ENCODE measurements at places on chromosomes 6 and 20.
A peak's percentile ranks its signal among the peaks of the same experiment; 100 is the strongest.

- no peak for DNase-seq
These were observed 646.5 kb downstream of the TENT5A start for GRCh38 chr6:81105998-81106397.

GRCh38 chr6:38179300-38179699, 359.8 kb downstream of the ZFAND3 start:
- no peak for DNase-seq

- DNase-seq, result no peak
These were observed 58.3 kb downstream of the SNX9 start for GRCh38 chr6:157881342-157881741.

GRCh38 chr6:116408491-116408890, 37.7 kb downstream of the DSE start:
- no peak for DNase-seq

DNA sequence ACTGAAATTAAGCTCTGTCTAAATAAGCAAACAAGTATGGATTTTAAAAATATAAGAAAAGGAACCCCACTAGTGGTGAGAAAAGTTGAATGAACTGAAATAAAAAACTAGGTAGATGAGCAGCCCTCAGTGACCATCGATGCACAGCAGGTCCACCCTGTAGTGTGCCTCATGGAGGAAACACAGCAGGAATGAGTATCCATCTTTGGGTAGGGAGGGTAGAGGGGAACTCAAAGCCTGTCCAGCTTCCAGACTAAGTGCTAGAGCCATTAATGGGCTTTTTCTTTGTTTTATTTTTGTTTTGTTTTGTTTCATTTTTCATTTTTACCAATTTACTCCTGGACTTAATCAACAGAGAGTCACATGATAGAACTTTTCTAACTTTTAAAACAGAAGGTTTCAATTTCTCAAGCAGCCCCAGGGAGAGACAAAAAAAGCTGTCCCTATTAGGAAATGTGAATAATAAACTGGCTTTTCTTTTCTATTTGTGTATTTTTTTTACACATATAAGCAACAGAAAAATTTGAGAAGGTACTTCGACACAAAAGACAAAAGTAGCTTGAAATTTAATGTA, 700.6 kb downstream of the HACE1 start:
- DNase-seq, result no peak

- DNase-seq, result no peak
These were observed 242.1 kb downstream of the SOD2 start for GRCh38 chr6:159450815-159451465.

GRCh38 chr6:156347246-156347645, 429.9 kb upstream of the ARID1B start:
- DNase-seq, result no peak

DNA sequence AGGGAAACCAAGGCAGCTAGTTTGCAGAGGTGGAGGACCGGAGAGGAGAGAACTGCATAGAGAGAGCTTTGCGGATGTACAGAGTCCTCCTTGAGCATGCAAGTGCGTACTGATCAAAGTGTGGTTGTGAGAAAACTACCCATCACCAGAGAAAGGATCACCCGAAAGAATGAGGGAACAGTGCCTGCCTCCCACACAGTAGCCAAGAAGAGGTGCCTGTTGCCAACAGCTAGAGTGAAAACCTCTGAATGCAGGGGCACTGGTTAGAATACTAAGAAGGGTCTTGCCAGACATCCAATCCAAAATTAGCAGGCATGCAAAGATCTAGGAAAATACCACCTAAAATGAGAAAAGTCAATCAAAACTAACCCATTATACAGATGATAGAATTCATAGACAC, 166.6 kb upstream of the AKAP12 start:
- no peak for DNase-seq

DNA sequence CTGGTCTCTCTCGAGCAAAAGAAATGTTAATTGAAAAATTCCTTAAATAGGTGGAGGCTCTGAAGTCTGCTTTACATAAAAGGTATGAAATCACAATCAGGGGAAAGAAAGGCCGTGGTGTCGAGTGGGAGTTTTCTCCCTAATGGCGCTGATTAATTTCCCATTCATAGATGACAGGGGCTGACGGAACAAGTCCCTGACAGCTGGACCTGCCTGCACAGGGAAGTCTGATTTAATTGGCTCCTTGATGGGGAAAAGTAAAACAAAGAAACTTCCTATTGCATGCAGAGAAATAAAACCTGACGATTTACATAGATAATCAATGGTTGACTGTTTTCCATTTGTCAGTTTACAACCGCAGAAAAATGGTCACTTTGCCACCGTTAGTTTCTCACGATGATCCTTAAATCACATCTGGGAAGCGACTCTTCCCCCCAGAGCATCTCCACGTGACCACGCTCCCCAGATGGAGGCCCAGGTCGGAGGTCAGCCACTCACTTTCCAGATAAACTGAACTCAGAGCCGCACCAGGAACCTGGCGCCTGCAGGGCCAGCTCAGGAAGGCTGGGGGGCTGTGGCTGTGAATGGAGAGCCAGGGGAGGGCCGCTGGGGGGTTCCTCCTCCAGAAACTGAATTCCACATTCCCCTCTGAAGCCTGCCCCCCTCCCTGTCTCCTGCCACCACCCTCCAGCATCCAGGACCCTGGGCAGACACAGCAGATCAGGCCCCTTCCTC, 55.3 kb downstream of the DLL1 start:
- DNase-seq, result no peak

- no peak for DNase-seq
These were observed 3.4 kb upstream of the GZF1 start for GRCh38 chr20:23358563-23358906.

DNA sequence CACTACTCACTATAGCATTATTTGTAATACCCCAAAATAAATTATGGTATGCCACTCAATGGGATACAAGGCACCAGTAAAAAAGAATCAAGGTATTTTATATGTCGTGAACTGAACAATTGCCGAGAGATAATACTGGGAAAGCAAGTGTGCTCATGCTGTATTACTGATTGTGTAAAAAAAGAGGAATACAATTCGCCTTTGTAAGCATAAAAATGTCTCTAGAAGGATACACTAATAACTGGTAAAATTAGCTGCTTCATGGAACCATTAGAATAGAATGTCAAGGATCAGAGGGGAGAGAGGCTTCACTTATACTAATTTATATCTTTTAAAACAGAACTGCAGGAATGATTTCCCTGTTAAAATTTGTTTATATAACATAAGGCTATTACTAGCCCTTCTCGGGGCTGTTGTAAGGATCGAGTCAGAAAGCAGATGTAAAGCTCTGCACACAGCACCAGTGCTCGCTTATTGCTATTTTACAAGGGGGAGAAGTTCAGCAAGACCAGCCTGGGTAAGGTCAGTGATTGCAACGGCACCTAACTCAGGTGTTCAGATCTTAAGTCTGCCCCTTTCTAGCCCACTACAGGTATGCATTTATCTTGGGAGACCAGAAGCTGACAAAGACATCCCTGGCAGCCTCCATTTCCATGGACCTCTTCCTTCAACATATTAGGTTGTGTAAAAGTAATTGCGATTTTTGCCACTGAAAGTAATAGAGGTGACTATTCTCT, 61.6 kb downstream of the MYH7B start:
- no peak for DNase-seq

DNA sequence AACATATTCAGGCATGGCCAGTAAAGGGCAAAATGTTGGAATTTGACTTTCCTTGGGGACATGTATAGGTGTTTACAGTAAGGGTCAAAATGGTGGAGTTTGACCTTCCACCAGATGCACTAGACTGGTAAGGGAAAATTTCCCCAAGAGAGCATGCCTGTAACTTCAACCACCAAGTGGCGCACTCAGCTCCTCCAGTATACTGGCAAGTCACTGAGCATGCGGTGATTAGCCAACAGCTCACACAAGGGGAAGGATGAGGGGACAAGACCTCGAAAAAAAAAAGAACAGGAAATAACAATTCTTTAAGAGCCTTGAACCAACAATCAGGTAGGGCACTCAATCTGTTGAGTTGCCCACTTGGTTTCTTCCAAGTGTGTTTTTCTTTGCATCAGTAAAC, 140.9 kb downstream of the EYS start:
- no peak for DNase-seq

DNA sequence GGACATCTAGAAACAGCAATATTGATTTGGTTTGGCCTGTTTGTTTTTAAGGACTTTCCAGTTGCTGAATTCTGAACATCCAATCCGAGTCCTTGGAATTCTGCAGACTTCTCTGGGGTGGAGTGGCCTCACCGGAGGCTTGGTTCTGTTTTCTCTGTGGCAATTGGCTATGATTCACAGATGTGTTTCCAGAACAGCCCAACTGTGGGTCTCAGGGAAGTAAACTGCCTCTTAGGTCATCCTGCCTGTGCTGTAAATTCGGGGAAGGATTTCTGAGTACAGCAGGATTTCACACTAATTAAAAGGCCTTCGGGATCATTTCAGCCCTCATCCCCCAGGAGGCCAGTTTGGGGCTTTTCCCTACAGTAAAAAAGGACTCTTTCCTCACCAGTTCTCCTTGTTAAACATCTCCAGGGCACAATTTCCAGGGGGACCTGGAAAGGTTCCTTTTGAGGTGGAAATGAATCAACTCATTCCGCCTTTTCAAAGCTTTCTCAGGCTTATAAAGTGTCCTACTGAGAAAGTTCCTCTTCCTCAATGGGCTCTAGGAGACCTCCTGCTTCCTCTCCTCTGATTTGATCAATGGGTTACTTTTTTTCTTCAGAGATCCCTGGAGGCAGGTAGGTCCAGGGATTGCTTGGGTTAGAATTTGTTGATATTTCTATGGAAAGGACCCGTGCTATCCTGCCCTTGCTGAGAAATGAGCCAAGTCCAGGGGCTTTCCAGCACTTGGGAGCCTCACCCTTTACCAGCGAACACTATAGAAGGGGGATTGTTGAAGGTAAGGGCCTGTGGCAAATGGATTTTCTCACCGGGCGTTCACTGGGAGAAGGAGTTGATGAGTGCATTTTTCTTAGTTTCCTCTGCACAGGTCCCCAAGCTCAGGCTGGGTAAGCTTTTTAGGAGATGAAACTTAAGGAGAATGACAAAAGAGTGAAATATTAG, 114.6 kb downstream of the CLIC5 start:
- DNase-seq, result no peak

DNA sequence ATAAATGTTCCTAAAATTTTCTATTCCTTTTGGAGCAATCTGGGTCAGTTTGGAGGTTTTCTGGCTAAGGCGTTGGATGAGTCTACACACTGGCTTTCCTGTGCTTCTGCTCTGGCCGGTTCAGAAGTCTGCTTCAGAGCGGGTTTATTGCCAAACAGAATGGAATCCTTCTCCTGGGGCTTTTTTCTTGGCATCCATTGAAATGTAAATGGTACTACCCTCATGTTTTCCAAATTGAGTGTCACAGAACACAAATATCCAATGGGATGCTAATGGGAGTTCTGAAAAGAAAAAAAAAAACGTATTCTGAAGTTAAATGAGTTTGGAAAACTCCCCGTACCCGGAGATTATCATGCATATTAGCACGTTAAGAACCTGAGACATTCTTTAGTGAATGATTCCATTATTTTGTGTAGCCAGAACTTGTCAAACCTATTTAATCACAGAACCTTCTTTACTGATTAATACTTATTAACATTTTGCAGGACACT, 930.3 kb downstream of the QKI start:
- DNase-seq, result no peak

DNA sequence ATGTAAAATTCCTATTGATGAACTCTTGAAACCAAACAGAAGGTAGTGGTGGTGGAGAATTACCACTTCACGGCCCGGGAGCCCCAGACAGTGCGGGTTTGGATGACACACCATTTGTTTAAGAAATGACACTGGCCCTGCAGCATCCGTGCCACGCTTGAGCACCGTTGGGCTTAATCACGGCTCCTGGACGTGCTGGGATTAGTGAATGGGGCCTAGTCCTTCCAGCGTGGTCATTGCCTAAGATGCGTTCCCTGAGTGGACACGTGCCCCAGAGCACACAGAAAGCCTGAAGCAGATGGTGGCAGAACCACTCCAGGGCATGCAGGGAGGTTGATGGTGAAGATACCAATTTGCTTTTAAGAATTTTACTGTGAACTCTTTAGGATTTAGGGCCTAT, 14.5 kb downstream of the STX16 start:
- no peak for DNase-seq

GRCh38 chr6:156988276-156989158, 211.3 kb downstream of the ARID1B start:
- peak; percentile 27 for DNase-seq

- no peak for DNase-seq
These were observed 38.1 kb upstream of the NOX3 start for GRCh38 chr6:155493694-155494143.

- no peak for DNase-seq
These were observed 32.7 kb upstream of the PSMF1 start for GRCh38 chr20:1085492-1086276.

- no peak for DNase-seq
These were observed 607.3 kb downstream of the CDH26 start for GRCh38 chr20:60565551-60565950.

DNA sequence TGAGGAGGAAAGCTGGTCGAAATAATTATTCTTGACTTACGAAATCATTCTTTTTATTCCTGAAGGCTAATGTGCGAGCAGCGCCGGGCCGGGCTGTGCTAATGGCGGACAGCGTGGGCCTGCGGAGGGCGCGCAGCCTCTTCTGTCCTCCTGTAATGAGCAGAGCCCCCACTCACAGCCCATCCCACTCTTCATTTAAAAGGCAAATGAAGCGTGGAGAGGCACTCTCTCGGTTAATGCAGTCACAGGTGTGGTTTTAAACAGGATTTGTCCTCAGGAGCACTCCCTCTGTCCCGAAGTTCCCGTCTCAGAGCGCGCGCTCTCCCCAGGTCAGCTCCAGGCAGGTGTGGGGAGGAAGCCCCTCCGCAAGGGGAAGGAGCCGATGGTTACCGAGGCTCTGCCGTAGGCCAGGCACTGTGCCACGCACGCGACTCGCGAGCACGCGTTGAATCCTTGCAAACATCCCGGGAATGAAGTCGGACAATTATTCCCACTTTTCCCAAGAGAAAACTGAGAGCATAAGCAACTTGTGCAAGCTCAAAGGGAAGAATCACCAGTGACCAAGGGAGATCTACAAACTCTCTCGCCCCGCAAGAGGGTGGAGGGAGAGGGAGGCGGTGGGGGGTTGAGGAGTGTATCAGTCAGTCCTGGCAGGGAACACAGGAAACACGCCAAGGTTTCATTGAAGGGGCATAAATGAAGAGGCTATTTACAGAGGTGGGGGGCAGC, 35.5 kb upstream of the ZFAND3 start:
- DNase-seq, result peak; percentile 22

DNA sequence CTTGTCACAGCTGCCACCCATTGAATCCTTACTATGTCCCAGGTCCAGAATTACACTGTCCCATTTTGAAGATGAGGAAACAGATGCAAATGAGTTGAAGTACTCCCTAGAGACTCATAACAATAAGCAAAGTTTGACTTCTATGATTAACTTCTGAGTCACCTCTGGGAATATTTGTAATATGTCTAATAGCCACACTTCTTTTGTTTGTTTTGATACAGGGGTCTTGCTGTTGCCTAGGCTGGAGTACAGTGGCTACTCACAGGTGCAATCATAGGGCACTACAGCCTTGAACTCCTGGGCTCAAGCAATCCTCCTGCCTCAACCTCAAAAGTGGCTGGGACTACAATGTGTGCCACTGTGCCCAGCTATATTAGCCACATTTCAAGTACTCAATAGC, 11.4 kb upstream of the SOX12 start:
- DNase-seq, result no peak

GRCh38 chr6:75853806-75854205, 104.8 kb downstream of the MYO6 start:
- no peak for DNase-seq

- DNase-seq, result no peak
These were observed 22.3 kb downstream of the HLA-DOB start for GRCh38 chr6:32794510-32794909.

GRCh38 chr6:111792914-111793700, 80.1 kb downstream of the FYN start:
- DNase-seq, result no peak

- no peak for DNase-seq
These were observed 5.9 kb downstream of the CST1 start for GRCh38 chr20:23744817-23745216.

- no peak for DNase-seq
These were observed 28.7 kb downstream of the RNF144B start for GRCh38 chr6:18415671-18416340.
